Renal cortex interstitium (tissue), 15 donors: ENCODE measurements at places on chromosomes 3 and 15.

DNA sequence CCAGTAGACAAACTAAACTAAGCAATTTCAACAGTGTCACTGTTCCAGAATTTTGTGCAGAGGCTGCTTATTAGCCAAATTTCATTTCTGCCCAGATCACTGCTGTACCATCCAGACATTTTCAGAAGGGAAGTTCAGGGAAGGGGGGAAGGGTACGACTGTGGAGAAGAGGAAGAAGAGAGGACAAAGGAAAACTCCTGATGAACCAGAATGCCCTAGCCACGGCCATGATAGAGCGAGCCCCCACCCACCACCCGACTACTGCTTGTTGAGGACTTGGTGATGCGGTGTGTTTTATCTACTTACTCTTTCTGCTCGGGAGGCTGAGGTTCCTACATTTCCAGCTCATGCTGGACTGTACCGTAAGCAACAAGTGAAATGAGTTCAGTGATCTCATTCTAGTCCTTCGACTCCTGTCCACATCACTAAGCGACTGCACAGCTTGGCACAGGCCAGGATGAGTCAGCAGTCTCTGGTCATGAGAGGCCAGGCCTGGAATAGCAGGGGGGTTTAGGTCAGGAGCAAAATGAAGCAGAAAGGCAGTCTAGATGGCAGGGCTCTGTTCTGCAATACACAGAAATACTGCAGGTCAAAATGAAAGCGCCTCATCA lies 330.8 kb downstream of the TIGIT start:
- no peak for DNase-seq

DNA sequence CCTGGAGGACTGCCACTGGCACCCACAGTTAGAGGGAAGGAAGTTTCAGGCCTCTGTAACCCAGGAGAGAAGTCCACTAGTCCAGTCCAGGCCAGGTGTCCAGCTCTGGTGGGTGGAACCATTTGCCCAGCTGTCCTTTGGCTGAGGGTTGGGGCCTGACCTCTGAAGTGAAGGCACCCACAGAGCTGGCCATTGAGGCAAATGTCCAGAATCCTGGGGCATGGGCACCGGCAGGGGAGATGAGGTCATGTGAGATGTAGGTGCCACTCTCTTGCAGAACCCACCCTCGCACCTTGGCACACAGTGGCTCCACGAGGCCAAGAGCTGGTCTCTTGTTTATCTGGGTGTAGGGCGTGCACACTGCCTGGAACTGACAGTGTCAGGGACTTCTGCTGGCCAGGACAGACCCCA lies 162.8 kb downstream of the SMAD6 start:
- DNase-seq: no peak

- DNase-seq: no peak
Observed at GRCh38 chr3:59436164-59436958, 386.5 kb upstream of the CFAP20DC start.

DNA sequence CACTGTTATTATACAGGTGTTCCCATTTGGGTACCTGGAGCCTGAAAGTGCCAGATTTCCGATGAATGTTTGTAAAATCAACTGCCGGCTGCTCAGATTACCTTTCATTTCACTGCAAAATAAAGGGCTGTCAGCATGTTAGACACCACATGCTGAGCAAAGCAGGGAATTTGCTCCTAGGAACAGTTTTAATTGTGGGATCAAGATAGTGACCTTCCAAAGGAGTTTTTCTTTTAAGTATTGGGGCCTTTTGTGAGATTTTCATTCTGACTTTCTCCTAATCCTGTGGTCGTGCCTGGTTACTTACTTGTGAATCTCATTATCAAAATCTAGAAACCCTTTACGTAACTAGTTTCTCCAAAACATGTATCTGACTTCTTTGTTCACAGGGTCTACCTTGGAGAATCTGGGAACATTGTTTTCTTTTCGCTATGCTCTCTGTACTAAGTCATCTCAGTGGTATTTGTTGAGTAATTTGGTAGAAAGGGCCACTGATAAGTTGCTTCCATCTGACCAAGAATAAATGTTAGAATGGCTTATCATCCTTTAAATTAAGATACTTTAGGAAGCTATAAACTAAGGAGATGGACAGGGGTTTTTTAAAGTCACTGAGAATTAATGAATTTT lies 40.8 kb upstream of the LRTM1 start:
- no peak for DNase-seq

- DNase-seq: no peak
Observed at GRCh38 chr15:37204692-37205091, 104.3 kb upstream of the MEIS2 start.
